ENCODE measurements at places on chromosomes 4 and X.

- DNase-seq: no peak
These were observed 16.4 kb downstream of the PNMA6F start for GRCh38 chrX:153304988-153305736.

- DNase-seq: no peak
These were observed 47.2 kb upstream of the TFDP3 start for GRCh38 chrX:133265331-133265730.

- no peak for DNase-seq
These were observed 79.8 kb downstream of the RLIM start for GRCh38 chrX:74534569-74535038.

GRCh38 chr4:151231915-151232595 is 44.9 kb upstream of the PRSS48 start:
- DNase-seq: no peak

DNA sequence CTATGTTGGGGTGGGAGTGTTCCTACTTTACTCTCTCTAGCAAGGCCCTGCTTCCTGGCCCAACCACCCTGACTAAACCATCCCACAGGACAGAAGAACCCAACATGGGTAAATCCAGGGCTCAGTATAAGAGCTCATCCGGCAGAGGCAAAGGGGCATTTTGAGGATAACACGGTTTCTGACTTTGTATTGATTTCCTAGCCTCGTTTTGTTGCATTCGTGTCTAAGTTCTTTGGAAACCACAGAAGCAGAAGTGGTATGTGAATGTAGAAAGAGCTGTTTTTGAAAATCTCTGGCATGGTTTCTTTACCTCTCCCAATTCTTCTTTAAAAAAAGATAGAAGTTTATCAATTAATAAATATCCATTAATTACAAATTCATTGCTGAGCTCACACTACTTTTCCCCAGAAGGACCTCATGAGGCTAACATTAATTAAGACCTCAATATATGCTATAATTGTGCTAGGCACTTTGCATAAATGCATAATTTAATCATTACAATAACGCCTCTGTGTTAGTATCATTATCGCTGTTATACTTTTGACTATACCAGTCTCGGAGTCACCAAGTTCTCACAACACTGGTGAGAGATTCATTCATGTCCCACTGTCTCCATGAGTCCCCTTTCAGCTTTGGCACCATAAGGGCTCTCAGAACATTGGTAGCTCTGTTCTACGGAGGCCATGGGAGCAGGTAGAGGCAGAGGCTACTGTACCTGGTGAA is 5.8 kb upstream of the CLNK start:
- DNase-seq: no peak

GRCh38 chr4:143188136-143189088 is 3.7 kb downstream of the USP38 start:
- DNase-seq: no peak

GRCh38 chr4:74109116-74109869 is 10.3 kb upstream of the CXCL2 start:
- no peak for DNase-seq

DNA sequence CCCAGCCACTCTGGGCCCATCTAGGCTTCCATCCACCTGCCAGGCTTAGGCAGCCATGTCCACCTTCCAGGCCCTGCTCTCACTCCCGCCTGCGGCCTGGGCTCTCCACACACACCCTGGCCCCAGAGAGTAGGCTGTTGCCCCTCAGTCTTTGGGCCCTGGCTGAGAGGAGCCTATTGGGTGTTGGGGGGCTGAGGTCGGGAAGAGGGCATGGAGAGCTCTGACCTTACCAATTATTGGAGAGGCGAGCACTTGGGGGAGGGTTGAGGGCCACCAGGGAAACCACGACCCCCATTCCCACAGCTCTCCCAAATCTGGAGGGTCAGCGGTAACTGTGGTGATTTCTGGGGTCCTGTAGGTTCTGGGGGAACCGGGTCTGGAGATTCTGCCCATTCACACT is 38.2 kb downstream of the HTRA3 start:
- DNase-seq: no peak
